ENCODE measurements at places on chromosomes 2 and 18.

- DNase-seq: no peak
Observed at GRCh38 chr2:12428786-12429185, 287.9 kb upstream of the TRIB2 start.

DNA sequence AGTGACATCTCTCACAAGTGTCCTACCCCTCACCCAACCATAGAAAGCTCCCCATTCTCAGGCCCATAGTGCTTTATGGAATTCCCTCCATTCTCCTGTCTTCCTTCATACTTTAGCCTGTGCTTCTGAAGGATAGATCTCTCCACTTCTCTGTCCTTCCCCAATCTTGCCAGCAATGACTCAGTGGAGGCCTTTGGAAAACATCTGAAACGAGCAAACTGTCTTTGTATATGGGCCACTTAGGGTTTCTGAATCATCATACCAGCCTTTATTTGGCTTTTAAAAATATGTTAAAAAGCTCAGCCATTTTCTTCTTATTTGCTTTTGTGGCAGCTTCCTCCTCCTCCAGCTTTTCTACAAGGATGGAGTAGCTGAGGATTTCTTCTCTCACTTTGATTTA lies 65.6 kb upstream of the ZNF385B start:
- no peak for DNase-seq

GRCh38 chr2:191638802-191639172 lies 39.1 kb upstream of the NABP1 start:
- no peak for DNase-seq

DNA sequence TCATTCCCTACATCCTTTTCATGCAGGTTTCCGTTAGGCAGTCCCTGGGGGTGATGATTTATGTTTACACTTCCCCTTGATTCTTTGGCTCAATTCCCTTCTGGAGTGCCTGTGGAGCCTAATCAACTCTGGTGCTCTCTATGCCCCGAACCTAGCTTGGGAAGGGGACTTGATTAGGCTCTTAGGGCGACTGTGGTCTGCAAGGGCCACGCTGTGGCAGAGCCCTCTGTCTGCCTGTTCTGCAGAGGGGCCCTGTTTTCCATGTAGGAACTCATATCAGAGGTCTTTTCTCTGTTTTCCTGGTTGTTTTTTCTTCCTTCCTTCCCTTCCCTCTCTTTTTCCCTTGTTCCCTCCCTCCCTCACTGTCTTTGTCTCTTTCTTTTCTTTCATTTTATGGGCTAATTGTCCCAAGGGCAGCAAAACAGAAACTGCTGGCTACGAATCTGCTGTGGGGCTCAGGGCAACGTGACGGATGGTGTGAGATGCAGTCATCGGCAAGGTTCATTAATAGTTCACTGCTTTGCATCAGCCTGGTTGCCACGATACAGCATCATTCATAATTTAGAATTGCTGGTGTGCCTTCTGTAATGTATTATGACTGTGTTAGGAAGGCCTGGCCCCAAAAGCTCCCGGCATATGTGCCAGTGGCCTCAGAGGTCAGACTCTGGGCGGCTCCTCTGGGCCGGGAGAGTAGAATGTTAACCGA lies 134.5 kb downstream of the NAPG start:
- no peak for DNase-seq

- DNase-seq: no peak
Observed at GRCh38 chr2:64223055-64223454, 78.8 kb upstream of the PELI1 start.

DNA sequence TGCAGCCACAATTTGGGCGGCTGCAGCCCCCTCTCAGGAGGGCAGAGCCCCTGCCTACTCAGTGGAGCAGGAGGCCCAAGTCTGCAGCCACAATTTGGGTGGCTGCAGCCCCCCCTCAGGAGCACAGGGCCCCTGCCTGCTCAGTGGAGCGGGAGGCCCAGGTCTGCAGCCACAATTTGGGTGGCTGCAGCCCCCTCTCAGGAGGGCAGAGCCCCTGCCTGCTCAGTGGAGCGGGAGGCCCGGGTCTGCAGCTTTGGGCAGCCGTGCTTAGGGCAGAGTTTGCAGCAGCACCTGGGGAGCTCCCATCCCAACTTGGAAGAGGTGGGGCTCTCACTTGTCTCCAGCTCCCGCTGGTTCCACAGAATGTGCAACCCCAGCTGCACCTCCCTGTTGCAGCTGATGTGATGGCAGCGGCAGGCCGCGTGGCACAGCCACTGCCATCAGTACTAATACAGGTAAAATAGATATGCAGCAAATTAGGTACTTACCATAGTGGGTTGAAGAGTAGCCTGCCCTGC lies 99.4 kb downstream of the TWIST2 start:
- DNase-seq: no peak

All from stimulated activated CD4-positive, alpha-beta T cell treated with anti-CD3 and anti-CD28 coated beads, Interleukin-15, amount 100 ng/mL, for 1 hour (primary cell).